NCI-H1417 (cell line): ENCODE measurements at places on chromosomes 5 and 9.

DNA sequence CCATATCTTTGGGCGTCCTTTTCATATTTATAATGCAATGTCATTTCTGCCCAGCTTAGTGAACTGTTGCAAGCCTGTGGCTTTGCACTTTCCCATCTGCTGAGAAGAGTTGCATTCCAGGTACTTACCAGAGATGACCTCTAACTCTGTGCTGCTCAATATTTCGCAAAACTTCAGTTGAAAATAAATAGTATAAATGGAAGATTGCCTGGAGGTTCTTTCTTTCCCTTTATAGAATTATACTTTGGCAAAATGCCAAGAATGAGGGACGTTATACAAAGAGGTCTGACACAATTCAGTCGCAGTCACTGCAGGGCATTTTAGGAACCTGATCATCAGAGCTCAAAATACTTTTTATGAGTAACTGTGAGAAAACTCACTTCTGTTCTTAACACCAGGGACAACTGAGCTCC, 18.9 kb upstream of the VLDLR start:
- peak; percentile 51 for DNase-seq

DNA sequence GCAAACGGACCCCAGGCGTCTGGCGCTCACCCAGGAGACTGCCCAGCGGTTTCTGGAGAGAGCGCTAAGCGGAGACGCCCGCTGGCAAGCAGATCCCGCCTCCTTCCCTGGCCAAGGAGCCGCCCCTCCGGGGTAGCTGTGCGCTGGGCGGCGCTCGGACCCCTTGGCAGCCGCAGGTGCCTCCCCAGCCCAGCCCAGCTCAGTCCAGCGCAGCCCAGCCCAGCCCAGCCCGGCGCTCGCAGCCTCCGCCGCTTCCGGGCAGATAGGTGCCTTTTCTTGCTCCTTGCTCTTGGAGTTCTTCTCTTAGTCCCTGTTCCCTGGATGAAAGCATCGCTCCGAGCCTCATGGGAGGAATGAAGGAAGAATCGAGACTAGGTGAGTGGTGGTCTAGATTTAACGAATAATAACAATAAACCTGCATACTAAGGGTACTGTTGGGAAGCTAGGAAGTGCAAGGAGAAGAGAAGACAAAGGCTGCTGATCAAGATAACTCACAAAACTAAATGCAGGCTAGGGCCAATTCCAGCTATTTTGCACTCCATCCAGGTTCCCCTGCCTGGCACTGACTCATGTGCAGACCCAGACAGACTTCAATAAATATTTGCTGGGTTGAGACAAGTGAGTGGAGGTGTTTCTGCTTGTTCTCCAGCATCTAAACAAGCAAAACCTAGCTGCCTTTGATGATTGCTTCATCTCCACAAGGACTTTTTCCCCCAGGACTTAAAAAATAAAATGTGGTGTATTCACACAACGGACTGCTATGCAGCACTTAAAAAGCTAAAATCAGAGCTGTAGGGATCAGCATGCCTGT, at the start of gene STK32A:
Gene STK32A (plus strand): TSS at position 202 of the 811 bp plus-strand sequence. CDS start 4,609 bp downstream, outside the sequence.
- peak; percentile 79 for DNase-seq

DNA sequence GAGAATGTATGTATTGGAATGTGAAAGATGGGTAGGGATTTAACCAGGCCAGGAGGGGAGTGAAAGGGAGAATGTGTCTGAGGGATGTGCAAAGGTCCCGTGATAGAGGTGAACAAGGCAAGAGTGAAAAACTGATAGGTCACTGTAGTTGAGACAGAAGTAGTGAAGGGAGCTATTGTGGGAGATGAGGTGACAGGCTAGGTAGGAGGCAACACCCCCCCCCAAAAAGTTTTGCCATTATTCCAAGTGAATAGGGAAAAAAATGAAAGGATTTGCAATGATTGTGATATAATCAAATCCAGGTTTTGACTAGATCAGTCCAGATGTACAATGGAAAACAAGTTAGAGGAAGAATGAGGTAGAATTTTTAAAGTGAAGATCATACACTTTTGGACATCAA, 136.6 kb upstream of the GPR151 start:
- DNase-seq, result no peak

DNA sequence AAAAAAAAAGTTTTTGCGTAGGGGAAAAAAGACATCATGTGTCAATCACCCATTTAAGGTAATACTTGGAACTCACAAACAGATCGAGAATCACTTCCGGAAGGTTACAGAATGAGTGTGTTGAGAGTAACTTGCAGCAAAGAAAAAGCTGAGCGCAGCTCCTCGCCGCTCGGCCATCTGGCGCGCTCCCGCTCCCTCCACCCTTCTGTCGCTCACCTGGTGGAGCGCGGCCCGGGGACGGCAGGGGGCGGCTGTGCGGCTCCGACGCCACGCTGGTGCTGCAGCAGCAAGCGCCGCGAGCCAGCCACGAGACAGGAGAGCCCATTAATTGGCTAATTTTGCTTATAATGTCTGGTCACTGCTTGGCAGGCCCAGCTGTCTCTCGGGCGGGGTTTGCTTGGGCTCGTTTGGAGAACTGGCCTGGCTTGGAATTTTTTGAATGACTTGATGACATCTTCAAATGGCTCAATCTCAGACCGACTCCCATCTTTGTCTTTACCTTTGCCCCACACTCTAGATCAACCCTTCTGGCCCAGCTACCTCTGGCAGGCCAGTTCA, 601.8 kb downstream of the CCDC171 start:
- DNase-seq, result peak; percentile 23

DNA sequence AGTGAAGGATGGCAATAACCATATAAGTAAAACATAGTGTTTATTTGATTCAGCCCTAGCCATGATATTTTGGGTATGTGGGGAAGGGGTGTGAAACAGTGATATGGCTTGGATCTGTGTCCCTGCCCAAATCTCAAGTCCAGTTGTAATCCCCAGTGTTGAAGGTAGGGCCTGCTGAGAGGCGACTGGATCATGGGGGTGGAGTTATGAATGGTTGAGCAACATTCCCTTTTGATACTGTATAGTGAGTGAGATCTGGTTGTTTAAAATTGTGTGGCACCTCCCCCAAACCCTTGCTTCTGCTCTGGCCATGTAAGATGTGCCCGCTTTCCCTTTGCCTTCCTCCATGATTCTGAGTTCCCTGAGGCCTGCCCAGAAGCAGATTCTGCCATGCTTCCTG, 1804.6 kb downstream of the MAT2B start:
- DNase-seq, result no peak

GRCh38 chr5:61732369-61732768, 400.3 kb downstream of the ZSWIM6 start:
- no peak for DNase-seq

GRCh38 chr5:161547406-161547737, 847 bp upstream of the GABRB2 start:
- peak; percentile 51 for DNase-seq
